ENCODE measurements at places on chromosomes 11 and 22. TPM values are rescaled to one million over a fixed set of nuclear protein-coding genes. Genes with fewer than 3 reads are reported as not detected.

Gene MYRF
- total RNA-seq, result 5.8 TPM

Gene MS4A6E
- not detected for total RNA-seq

Gene SERPING1
- 46.0 TPM for total RNA-seq

Gene ART1
- total RNA-seq, result not detected

Gene PITPNB
- total RNA-seq, result 32.5 TPM

GRCh38 chr11:47101406-47101805 lies 75.3 kb downstream of the ARFGAP2 start:
- peaks cover 64% of the 10 kb centered on the region for H3K4me1 ChIP-seq
- H3K36me3 ChIP-seq, result no peaks in the 10 kb centered on the region
- H3K27ac ChIP-seq, result no peak overlapping the region
- H3K27me3 ChIP-seq, result no peaks in the 10 kb centered on the region

DNA sequence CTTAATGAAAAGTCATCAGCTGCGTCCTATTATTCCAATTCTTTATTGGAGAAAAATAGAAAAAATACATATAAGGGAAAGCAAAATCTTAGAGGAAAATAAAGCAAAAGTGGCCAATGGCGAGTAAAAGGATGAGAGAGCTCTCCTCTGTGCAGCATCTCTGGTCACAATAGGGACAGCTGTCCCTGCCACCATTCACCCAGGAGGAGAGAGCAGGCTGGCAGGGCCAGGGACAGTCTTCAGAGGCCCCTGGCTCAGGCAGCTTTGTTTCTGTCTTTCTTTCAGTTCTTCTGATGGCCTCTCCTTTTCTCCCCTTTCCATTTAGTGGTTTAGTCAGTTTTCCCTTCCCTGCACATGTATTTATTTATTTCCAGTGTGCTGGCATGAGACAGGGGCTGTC lies 941.3 kb downstream of the NTM start:
- no peaks in the 10 kb centered on the region for H3K36me3 ChIP-seq
- no peaks in the 10 kb centered on the region for H3K27me3 ChIP-seq
- H3K4me1 ChIP-seq, result peaks cover 11% of the 10 kb centered on the region
- DNase-seq, result no peak
- no peak overlapping the region for H3K27ac ChIP-seq
- H3K4me3 ChIP-seq, result no peak overlapping the region

DNA sequence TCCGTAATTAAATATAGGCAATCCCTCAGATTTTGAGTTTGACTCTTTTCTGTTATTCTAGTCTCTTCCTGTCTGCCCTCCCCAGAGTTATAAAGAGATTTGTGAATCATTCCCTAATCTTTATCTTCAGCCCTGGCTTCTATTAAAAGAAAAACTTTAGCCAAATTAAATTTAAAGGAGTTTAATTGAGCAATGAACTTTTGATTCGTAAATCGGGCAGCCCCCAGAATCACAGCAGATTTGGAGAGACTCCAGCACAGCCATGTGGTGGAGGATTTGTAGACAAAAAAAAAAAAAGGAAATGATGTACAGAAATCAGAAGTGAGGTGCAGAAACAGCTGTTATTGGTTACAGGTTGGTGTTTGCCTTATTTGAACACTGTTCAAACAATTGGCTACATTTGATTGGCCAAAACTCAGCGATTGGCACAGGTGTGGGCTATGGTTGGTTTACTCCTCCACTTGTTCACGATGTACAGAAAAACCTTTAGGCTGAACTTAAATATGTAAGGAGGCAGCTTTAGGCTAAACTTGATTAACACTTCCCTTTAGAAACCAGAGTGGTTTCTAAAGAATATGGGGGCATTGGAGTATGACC lies 2.3 kb upstream of the ALKBH8 start:
- no peak overlapping the region for H3K4me3 ChIP-seq
- H3K4me1 ChIP-seq, result no peaks in the 10 kb centered on the region

- no peaks in the 10 kb centered on the region for H3K4me1 ChIP-seq
- H3K27me3 ChIP-seq, result peaks cover 45% of the 10 kb centered on the region
- no peak overlapping the region for H3K4me3 ChIP-seq
- no peak overlapping the region for H3K27ac ChIP-seq
- H3K36me3 ChIP-seq, result no peaks in the 10 kb centered on the region
- no peak for DNase-seq
Observed at GRCh38 chr11:2766166-2766565, 66.4 kb upstream of the KCNQ1OT1 start.

- H3K4me3 ChIP-seq, result no peak overlapping the region
- no peak for DNase-seq
- no peaks in the 10 kb centered on the region for H3K27me3 ChIP-seq
- H3K27ac ChIP-seq, result no peak overlapping the region
Observed at GRCh38 chr11:128039140-128040021, 548.0 kb downstream of the ETS1 start.

- DNase-seq, result no peak
- no peak overlapping the region for H3K4me3 ChIP-seq
- no peaks in the 10 kb centered on the region for H3K36me3 ChIP-seq
- H3K27ac ChIP-seq, result no peak overlapping the region
Observed at GRCh38 chr11:16454289-16454863, 98.0 kb upstream of the SOX6 start.

DNA sequence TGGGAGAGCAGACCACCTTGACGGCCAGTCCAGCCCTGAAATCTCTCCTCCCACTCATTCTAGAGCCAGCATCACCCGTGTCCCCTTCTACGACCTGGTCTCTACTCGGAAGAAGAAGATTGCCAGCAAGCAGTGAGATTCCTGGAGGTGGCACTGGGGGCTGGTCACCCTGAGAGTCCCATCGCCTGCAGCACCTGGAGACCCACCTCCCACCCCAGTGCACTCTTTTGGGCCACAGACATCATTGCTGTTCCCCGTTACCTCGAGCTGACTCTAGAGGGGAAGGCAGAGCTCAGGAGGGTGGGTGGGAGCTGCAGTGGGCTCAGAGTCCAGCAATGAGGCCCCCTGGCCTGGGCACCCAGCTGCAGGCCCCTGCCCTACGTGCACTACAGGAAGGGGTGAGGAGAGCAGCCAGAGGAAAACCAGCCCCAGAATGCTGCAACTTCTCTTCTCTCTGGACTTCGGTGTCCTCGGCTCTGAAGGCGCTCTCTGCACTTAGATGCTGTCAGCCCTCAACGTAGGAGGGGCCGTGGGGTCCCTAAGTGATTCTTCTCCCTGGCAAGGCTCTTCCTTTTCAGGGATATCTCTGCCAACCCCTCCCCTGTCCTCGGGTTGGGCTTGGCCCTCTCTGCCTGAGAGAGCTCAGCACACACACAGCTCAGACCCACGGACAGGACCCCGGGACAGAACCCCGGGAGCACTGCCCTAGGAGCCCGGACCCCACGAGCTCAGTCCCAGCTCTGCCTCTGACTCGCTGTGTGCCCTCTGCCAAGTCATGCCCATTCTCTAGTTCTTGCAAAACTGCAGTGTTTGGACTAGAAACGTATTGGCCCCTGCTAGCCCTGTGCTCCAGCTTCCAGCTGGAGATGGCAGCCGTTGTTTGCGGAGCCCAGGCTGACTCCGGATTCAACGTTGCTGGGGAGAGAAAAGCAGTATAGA lies 31.3 kb downstream of the CYTH4 start:
- H3K4me3 ChIP-seq, result no peak overlapping the region
- H3K4me1 ChIP-seq, result no peaks in the 10 kb centered on the region
- no peaks in the 10 kb centered on the region for H3K27me3 ChIP-seq

DNA sequence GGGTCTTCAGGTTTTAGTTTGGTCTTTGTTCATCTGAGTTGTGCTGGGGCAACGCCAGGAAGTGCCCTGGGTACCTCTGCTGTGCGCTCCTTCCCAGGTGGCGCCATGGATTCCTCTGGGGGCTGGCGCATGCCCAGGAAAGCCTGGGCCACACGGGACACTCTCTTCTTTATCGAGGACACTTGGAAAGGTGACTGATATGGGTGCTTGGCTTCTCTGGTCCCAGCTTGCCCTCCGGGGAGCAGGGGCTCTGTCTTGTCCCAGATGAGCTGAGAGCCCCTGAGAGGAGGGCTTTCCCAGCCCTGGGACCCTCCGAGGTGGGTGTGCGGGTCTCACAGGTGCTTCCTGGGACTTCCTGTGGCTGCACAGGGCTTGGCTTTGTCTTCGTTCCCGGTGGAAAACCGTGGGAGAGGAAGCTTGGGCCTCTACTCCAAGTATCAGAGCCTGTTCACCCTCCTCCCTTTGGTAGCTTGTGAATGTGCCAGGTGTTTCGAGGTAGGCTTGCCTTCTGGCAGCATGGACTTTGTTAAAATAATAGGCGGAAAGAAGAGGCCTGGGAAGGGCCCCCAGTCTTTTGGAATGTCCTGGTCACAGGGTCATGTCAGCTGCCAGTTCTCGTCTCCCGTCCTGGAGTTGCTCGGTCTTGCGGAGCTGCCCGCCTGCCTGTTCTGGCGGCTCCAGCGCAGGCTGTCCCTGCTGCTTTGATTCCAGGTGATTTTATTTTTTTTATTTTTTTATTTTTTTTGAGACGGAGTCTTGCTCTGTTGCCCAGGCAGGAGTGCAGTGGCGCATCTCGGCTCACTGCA lies 10.1 kb upstream of the NEAT1 start:
- no peaks in the 10 kb centered on the region for H3K27me3 ChIP-seq
- peaks cover 11% of the 10 kb centered on the region for H3K4me1 ChIP-seq
- no peaks in the 10 kb centered on the region for H3K36me3 ChIP-seq
- no peak overlapping the region for H3K4me3 ChIP-seq

- H3K4me3 ChIP-seq, result no peak overlapping the region
- H3K27ac ChIP-seq, result no peak overlapping the region
- no peaks in the 10 kb centered on the region for H3K27me3 ChIP-seq
- peaks cover 10% of the 10 kb centered on the region for H3K4me1 ChIP-seq
- peak; percentile 56 for DNase-seq
- H3K36me3 ChIP-seq, result no peaks in the 10 kb centered on the region
Observed at GRCh38 chr11:90288212-90288821, 65.5 kb upstream of the CHORDC1 start.

Data from neural progenitor cell (in vitro differentiated cells).